ENCODE measurements at places on chromosomes 6 and 20.

GRCh38 chr20:18879262-18879661 is 65.7 kb downstream of the SCP2D1 start:
- DNase-seq = no peak

- DNase-seq = no peak
Observed at GRCh38 chr6:138037009-138037504, 70.2 kb downstream of the PERP start.

DNA sequence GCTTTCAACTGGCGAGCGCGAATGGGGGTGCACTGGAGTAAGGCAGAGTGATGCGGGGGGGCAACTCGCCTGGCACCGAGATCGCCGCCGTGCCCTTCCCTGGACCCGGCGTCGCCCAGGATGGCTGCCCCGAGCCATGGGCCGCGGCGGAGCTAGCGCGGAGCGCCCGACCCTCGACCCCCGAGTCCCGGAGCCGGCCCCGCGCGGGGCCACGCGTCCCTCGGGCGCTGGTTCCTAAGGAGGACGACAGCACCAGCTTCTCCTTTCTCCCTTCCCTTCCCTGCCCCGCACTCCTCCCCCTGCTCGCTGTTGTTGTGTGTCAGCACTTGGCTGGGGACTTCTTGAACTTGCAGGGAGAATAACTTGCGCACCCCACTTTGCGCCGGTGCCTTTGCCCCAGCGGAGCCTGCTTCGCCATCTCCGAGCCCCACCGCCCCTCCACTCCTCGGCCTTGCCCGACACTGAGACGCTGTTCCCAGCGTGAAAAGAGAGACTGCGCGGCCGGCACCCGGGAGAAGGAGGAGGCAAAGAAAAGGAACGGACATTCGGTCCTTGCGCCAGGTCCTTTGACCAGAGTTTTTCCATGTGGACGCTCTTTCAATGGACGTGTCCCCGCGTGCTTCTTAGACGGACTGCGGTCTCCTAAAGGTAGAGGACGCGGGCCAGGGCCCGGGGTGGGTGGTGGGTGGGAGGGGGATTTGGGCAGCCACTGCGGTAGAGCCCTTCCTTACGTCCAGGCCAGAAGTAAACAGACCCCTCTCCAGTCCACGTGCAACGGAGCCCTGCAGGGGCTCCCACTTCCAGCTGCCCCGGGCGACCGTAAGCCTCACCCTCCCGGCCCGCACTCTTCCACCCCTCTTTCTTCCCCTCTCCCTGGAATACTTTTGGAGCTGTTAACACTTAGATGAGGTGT is 998 bp downstream of the BMP2 start:
- DNase-seq = no peak

DNA sequence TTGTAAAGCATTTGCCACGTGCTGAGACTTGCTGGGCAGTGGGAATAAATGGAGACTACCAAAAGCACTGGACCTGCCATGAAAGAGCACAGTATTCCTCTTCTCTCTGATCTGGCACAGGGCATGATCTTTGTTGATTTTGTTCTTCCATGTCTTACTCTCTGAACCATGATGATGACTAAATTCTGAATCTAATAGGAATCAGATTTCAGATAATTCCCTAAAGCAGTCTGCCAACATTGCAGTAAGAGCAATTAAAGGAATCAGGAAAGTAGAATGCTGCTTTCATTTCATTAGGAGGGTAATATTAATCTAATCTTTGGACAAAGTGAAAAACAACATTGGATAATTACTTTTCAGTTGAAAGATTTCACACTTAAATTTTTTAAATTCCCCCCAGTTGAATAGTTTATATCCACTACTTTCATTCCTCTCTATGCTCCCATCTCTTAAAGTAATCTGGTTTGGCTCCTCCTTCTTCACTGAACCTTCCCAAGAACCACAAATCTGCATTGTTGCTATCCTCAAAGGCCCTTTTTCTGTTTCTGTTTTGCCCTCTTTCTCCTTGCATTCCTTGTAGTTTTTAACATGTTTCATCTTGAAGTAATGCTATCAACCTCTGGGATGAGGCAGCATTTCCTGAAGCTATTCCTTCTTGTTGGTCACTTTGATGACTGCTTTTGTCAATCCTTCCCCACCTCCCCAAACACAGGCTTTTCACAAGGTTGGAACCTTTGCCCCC is 243.2 kb upstream of the TENT5A start:
- DNase-seq = no peak

- no peak for DNase-seq
Observed at GRCh38 chr6:87346700-87347099, 2.1 kb downstream of the C6orf163 start.

DNA sequence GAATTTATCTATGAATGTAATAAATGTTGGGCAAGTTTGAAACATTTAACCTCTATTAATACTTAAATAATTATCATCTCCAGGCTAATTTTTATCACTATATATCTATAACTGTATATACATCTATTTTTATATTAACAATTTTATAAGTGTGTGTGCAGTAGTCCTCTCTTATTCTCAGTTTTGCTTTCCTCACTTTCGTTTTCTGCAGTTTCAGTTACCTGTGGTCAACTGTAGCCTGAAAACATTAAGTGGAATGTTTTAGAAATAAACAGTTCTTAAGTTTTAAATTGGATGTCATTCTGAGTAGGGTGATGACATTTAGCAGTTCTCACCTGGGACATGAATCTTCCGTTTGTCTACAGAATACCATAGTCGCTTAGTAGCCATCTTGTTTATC is 379.4 kb upstream of the MAN1A1 start:
- no peak for DNase-seq

DNA sequence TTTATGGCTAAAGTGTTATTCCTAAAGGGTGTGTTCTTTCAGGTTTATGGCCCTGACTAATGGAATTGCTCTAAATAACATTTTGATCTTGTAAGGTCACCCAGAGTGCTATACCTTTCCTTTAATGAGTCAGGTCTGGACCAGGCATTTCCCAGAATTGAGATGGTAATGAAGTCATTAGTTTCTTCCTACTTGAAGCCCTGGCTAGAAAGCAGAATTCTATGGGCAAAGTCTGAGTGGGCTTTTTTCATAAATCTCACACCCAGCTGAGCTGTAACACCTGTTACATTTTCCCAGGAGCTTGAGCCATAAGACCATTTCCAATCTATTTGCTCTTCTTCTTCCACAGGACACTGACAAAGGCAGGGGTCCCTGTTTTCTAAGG is 122.0 kb upstream of the ID4 start:
- no peak for DNase-seq

DNA sequence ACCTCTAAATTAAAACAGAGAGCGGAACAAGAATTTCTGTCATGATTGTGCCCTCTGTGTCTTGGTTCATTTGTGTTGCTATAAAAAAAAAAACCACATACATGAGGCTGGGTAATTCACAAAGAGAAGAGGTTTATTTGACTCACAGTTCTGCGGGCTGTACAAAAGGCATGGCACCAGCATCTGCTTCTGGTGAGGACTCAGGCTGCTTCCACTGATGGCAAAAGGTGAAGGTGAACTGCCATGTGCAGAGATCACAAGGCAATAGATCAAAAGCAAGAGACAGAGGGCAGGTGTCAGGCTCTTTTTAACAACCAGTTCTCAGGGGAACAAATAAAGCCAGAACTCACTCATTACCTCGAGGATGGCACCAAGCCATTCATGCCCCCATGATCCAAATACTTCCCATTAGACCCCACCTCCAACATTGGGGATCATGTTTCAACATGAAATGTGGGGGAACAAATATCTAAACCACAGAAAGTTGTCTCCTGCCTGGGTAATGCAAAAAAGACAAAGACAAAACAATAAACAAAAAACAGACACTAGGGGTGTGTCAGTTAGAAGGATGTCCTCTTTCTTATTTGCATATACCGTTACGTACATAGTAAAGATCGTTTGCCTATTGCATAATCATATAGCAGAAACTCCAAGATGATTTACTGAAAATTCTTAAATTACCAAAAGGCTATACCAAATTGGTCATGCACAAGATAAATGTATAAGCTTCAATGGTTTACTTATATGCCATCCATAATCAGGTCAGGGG is 17.0 kb downstream of the SERPINB9 start:
- DNase-seq = no peak

DNA sequence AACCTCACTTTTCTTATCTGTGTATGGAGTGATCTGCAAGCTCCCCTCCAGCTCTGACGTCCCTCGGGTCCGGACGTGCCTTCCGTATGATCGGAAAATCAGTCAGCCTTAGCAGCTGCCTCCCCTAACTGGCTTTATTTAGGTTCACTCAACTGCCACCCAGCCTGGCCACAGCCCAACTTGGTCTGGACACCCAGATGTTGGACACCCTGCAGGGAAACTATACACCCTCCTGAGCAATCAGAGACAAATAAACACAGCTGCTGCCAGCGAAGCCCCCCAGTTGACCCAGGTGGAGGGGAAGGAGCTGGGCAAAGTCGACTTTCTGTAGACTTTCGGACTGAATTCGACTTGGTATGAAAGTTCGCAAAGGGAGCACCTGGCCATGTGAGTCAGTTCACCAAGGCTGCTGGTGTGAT is 28.9 kb downstream of the TBC1D7 start:
- DNase-seq = no peak

DNA sequence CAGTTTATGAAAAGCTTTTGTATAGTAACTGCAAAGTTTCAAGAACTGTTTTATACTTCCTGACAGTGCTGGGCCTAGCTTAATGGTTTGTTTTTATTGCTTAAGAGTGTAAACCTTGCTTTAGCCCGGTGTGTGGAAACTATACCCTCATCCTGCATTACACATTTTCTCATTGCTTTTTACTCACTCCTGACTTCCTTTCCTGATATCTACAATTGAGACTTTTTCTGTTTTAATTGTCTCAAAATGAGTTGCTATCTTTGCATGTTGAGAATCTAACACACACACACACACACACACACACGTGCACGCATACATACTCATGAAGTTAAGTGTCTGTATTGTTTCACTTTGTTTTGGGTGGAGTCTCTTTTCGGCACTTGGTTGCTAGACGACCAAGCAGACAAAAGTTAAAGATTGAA is 16.7 kb downstream of the BMP2 start:
- DNase-seq = no peak

DNA sequence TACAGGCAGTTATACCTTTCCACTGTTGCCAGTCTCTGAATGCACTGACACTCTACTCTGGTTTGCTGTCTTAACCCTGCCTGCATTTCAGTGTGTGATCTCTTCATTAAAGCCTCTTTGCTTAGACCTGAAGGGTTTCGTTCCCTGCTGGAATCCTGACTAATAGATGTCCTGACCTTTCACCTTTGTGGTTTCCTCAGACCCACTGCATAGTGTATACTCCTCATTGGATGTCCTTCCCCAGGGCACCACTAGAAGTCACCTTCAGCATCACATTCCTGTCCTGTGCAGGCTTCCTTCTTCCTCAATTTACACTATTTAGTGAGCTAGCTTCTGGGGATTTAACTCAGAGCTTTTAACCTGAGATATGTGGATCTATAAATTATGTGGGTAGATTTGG is 120.6 kb downstream of the RCAN2 start:
- DNase-seq = no peak

- DNase-seq = no peak
Observed at GRCh38 chr20:4283016-4283415, 267.7 kb upstream of the RNF24 start.

GRCh38 chr6:35894776-35895175 is 26.1 kb downstream of the SRPK1 start:
- DNase-seq = no peak

DNA sequence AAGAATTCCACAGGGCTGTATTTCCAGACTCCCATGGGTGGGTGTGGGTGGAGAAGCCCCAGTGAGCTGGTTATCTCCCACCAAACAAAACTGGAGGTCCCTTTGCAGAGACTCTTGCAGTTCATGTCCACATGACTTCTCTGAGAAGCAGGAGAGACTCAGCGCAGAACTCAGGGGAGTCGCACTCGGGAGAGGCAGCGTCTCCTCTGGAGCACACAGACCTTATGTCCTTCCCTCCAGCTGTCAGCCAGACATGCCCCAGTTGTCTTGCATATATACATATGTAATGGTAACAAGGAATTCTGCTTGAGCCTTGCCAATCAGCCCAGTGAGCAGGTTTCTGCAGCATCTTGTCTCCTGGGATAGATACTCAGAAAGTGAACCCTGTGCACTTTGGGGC is 23.8 kb downstream of the MYT1 start:
- DNase-seq = no peak

- DNase-seq = no peak
Observed at GRCh38 chr6:150715133-150715532, 115.4 kb downstream of the PLEKHG1 start.

GRCh38 chr6:110137924-110138887 is 41.3 kb downstream of the WASF1 start:
- DNase-seq = no peak

DNA sequence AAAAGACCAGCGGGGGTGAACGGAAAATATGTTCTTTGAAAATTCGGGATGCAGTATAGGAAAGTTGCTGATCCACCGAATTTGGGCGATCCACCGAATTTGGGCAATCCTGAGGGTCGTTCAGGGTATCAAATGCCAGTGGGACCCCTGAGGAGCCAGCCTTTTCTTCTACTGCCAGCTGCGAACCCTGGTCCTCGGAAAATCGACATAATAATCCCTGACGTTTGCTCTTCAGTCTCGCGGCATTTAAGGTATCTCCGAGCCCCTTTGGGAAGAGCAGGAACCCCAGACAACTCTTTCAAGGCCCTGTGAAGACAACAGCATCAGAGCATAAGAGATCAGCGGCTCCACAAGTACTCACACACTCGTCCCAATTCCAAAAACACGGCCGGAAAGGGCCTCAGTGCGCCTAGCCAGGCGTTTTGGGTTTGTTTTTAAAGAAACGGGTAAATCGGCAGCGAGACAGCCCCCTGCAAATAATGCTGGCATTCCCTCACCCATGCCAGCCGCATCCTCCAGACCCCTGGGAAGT is 1.0 kb downstream of the SIM1 start:
- DNase-seq = no peak

DNA sequence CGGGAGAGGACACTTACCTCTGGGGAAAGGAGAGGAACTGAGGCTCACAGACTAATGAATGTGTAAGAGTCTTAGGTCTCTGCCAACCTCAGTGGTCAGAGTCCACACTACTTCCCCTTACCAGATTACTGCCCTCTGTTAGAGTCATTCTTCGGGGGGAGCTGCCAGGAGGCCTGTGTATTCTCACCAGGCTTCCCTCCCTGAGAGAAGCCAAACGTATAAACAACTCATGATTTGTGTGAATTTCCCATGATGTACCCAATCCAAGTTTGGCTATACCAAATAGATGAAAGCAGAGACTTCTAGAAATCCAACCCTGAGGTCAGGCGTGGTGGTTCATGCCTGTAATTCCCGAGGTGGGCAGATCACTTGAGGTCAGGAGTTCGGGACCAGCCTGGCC is 77.1 kb downstream of the SLC2A10 start:
- DNase-seq = no peak

- no peak for DNase-seq
Observed at GRCh38 chr6:19873031-19873430, 35.9 kb downstream of the ID4 start.

GRCh38 chr20:49052334-49052733 is 6.2 kb downstream of the CSE1L start:
- DNase-seq = no peak

GRCh38 chr6:40417031-40417430 is 170.1 kb downstream of the LRFN2 start:
- DNase-seq = no peak

GRCh38 chr6:124099520-124099919 is 295.9 kb downstream of the NKAIN2 start:
- no peak for DNase-seq

Measured in T-helper 17 cell (primary cell).